ENCODE measurements at places on chromosomes 2 and 18.
A peak's percentile ranks its signal among the peaks of the same experiment; 100 is the strongest.

- DNase-seq, result peak; percentile 29
Observed at GRCh38 chr2:119174216-119174992, 15.9 kb upstream of the C1QL2 start.

- no peak for DNase-seq
Observed at GRCh38 chr2:15941481-15941850, 1.1 kb downstream of the MYCN start.

DNA sequence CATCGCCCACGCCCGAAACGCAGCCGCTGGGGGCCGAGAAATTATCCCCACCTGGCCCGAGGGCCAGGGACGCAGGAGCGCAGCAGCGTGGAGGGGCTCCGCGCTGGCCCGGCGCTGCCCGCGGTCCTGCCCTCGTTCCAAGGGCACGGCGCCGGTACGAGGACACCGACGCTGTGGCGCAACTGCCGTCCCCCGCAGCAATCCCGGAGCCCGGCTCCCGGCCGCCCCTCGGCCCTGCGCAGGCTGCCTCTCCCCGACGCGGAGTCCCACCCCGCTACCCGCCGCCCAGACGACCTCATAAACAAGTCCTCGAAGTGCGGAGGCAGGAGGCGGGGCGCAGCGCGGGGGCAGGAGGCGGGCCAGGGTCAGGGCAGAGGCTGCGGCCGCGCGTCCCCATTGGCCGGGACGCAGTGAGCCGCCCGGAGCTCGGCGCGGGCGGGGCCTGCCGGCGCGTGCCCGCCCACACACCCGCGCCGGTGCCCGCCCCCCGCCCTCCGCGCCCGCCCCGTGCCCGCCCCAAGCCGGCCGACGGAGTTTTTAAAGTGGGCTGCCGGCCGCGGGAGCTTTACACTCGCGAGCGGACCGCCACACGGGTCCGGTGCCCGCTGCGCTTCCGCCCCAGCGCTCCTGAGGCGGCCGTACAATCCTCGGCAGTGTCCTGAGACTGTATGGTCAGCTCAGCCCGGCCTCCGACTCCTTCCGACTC lies at the start of gene EPAS1:
EPAS1 (plus strand) TSS at position 568 of the 706 bp plus-strand sequence. CDS start 505 bp downstream, outside the sequence.
- DNase-seq, result peak; percentile 76

DNA sequence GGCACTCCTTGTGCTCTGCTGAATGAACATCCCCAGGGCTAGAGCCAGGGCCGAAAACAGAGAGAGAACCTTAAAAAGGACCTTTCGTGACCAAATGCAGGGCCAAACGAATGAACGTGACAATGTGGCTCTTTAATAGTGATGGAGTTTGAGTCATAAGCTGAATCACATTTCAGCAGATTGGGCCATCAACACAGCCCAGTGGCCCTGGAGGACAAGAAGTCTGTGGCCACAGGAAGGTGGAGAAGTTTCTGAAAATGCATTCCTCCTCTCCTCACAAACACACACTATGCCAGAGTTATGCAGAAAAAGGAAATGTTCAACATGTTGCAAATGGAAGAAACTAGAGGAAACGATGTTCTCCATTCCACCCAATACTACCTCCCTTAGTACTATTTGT lies 415.8 kb downstream of the HRH4 start:
- no peak for DNase-seq

DNA sequence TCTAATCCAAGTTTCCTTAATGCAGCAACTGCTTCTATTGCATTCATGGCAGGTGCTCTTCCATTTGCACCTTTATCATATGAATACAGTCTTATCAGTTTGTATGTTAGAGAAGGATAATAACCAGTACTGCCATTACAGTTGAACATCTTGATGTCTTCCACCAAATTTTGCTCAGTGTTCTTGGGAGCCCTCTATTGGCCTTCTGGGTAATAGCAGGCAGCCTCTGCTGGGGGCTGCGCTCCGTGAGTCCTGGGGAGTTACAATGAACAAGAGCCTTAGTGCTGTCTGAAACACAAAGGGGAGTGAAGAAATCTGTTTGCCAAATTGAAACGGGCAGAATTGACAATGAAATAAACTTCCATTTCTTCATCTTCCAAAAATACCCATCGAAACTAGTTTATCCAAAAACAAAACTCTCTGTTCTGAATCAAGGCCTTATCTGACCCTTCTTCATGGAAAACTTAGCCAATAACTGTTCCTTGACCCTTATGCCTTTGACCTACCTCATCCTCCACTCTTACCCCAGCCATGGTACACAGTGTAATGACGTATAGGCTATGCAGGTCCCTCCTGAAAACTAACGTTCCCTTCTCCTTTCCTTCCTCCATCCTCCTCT lies 79.9 kb downstream of the ALK start:
- DNase-seq, result peak; percentile 8

- peak; percentile 20 for DNase-seq
Observed at GRCh38 chr2:36507408-36507812, 90.6 kb downstream of the FEZ2 start.

DNA sequence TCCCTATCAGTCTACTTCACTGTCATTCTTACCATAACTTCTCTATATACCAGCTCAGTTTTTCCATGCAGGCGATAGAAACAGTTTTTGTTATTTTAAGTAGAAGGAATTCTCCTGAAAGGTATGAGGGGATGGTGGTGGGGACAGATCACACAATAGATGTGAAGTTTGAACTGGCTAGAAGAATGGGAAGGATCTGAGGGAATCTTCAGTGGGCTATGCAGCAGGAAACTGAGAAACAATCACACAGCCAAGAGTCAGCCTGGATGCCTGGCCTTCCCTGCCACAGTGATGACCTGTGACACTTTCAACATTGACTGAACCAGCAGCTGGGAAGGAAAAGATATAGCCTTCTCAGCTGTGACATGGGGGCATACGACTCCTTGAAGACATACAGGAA lies 329.1 kb upstream of the GULP1 start:
- no peak for DNase-seq

GRCh38 chr2:70965506-70965905 lies 12.9 kb upstream of the ANKRD53 start:
- DNase-seq, result no peak

- no peak for DNase-seq
Observed at GRCh38 chr2:172280571-172281361, 146.6 kb upstream of the ITGA6 start.

DNA sequence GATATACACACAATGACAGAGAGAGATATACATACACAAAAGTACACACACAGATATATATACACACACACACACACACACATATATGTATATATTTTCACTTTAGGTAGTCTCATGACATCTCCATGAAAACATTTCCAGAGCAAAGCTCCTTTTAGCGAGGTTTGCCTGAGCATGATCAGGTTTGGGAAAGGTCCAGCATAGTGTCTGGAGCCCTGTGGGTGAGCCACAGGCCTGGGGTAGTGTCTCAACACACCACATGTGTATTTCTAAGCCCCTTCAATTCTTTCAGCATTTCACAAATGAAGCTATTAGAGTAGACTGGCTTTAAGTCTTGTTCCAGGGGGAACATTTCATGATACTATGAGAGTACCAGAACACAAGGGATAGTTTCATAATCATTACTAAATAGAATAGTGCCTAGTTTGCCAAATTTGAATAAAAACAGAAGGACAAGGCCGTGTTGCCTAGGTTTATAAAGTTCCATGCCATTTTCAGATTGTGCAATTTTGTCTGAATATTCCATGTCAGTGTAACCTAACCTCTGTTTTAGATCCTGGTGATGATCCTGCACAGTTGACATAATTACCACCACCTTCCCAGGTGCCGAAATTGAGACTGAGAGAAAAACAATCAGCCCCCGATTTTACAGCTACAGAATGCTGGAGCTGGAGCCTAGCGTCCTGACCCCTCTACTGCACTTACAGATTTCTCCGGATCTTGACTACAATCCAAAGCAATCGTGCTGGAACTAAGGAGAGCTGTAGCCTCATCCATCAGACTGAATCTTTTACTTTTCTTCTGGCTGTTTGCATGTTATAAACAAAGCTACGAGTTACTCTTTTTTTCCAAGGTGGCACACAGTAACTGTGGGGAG lies 332.7 kb downstream of the CYRIA start:
- no peak for DNase-seq

DNA sequence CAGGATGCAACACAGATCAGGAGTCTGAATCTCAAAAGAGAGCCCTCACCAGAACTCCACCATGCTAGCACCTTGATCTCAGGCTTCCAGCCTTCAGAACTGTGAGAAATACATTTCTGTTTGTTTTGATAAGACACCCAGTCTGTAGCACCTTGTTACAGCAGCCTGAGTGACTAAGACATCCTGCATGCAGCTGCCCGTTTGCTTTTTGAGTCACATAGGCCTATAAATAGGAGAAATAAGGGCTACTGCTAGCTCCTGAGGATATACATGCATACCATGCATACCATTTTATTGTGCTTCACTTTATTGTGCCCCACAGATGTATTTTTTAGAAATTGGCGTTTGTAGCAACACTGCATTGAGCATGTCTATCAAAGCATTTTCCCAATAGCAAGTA lies 337.8 kb downstream of the CDH2 start:
- DNase-seq, result no peak

- DNase-seq, result no peak
Observed at GRCh38 chr18:79776674-79777073, 21.1 kb upstream of the KCNG2 start.

- DNase-seq, result no peak
Observed at GRCh38 chr2:215320679-215321078, 8.8 kb downstream of the ATIC start.

- DNase-seq, result no peak
Observed at GRCh38 chr2:42457011-42457410, 36.8 kb downstream of the KCNG3 start.

GRCh38 chr2:460861-461260 lies 173.0 kb upstream of the ALKAL2 start:
- DNase-seq, result no peak

- no peak for DNase-seq
Observed at GRCh38 chr2:184256611-184257010, 341.7 kb upstream of the ZNF804A start.

DNA sequence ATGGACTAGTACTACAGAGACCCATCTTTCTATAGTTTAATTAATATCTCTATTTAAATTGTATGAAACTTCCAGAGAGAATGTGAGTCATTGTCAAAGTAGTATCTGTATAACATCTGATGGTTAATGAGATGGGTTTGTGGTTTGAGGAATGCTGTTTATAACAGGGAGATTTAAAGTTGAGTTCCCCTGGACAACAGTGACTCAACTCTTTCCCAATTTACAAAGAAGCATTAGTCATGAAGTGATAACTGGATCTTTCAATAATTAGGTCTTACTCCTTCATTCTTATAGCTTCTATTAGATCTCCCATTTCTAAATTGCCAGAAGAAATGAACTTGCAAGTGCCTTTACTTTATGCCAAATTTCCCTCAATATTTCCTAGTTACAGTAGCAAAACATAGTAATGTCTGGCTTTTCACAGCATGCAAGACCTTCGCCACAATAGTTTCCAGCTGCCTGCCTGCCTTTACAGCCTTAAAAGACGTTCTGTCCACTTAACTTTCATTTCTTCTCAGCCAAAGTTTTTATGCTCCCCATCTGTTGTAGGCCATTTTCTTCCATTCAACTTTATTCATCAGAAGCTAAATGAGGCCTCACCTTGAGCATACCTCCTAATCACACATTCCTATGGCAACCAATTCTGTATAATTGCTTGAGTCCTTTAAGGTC lies 47.7 kb upstream of the WDR75 start:
- DNase-seq, result no peak
